ENCODE measurements at places on chromosomes 7 and 10.

GRCh38 chr7:102859084-102859798, 53.6 kb upstream of the LRRC17 start:
- DNase-seq = no peak

GRCh38 chr7:131104596-131105293, 222.9 kb upstream of the MKLN1 start:
- DNase-seq = no peak

DNA sequence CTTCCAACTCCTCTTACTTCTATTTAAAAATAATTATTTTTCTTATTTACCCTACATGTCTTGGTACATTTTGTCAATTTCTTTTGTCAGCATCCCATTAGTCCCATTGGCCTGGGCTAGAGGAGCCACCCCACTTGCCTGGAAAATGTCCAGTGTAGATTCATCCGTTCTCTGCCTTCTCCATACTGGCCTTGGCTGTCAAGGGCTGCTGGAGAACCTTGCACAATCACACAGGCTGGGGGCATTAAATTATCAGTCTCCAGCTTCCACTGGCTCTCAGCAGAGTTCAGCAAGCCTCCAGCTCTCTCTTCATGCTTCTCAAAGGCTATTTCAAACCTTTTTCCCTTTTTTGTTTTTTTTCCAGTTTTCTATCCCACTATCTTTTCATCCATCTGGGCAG, 13.8 kb upstream of the ZCCHC24 start:
- no peak for DNase-seq

GRCh38 chr7:89837515-89837914, 316.8 kb upstream of the STEAP1 start:
- no peak for DNase-seq

GRCh38 chr7:124713086-124713485, 52.5 kb downstream of the GPR37 start:
- DNase-seq = no peak

DNA sequence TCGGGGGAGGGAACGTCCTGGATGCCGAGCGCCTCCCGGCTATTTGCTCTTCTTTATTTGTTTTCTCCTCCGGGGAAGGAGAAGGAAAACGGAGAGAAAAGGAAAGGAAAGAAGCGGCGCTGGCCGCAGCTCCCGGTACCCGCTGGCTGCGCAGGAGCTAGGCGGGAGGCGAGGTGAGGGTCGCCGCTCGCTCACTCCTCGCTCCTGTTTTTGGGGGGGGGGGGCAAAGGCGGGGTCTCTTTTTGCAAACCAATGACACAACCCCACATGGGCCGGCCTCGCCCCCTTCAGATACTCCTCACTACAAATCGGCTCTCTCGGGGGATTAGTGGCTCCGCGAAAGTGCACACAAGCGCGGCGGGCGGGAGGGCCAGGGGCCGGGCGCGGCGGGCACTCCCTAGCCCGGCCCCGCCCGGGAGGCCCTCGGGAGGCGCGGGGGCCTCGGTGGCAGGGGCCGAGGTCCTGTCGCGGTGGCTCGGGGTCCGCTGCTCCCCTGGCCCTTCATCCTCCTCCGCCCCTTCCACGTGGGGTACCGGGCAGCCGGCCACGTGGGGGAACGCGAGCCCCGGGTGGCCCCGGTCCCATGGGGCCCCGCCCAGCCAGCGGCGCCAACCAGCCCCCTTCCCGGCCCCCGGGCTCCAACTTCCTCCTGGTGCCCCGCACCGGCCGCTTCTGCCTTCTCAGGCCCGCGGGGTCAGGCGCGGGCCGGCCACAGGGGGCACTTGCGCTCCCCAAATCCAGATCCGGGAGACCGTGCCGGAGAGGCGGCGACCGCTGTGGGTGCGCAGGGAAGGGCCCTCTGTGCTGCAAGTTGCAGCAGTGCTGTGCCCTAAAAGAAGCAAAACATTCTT, 718 bp upstream of the CTBP2 start:
- DNase-seq = peak; percentile 40

DNA sequence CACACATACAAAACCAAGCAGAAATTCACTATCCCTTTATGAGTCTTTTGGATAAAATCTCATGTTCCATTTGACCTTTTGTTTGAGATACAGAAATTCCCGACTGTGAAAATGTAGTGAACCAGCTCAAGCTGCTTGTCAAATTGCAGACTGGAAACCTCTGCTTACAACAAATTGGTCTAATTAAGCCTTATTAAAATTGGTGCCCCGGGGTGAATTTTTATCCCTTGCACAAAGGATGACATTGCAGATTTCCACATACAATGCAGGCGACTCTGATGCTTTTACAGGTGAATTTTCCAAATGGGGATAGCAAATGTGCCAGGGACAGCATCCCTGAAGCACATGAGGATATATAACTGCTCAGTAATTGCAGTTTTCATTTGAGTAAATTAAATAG, 257.3 kb downstream of the BMPER start:
- no peak for DNase-seq

GRCh38 chr7:32158076-32158475, 87.9 kb upstream of the PDE1C start:
- DNase-seq = no peak

DNA sequence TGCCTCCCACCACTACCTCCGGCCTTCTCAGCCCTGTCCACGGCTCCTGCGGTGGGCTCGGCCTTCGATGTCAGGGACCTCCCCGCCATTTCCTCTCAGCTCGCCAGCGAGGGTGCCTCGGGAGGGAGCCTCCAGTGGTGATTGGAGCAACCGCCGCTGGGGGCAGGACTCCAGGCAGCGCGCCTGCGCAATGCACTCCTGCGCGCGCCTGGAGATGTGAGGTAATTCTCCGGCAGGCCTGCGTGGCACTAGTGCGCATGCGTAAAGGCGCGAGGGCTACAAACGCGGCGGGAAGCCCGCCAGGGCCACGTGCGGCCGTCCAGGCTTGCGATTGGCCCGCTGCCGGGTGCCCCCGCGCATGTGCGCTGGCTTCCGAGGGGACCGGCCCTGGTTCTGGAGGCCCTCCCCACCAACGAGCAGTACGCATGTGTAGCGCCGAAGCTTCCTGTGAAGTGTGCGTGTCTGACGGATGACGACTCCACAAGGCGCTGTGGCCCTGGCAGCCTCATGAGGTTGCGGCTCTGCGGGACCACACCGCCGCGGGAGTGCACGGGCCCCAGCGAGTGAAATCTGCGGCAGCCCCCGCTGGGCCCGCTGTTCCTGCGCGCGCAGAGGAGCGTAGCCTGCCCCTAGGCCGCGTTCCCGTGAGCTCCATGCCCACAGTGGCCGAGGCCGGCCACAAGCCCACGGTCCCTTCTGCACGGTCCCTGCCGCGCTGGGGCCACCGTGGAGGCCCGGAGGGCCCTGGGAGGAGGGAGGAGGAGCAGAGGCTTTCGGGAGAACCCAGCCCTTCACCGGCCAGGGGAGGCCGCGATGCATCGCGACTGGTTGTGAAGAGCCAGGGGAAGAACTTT, at the start of gene SYCE1:
Gene SYCE1, minus strand, starts transcription at position 143 of the 854 bp plus-strand sequence. Its CDS starts 54 bp downstream, at position 89.
- peak; percentile 11 for DNase-seq

- no peak for DNase-seq
These were observed 2.3 kb downstream of the IL6 start for GRCh38 chr7:22729180-22729825.

- peak; percentile 26 for DNase-seq
These were observed 512 bp upstream of the VIM start for GRCh38 chr10:17227367-17228090.
